Renal cortical epithelial cell (primary cell): ENCODE measurements at places on chromosomes 4 and X.

GRCh38 chr4:139454111-139455045 is at the start of gene RAB33B:
Gene RAB33B, plus strand, starts transcription at chr4:139454121. Its CDS starts 75 bp downstream, at chr4:139454196.
- DNase-seq = peak; percentile 70

GRCh38 chr4:148068065-148068911 is 336.4 kb downstream of the ARHGAP10 start:
- DNase-seq = no peak

DNA sequence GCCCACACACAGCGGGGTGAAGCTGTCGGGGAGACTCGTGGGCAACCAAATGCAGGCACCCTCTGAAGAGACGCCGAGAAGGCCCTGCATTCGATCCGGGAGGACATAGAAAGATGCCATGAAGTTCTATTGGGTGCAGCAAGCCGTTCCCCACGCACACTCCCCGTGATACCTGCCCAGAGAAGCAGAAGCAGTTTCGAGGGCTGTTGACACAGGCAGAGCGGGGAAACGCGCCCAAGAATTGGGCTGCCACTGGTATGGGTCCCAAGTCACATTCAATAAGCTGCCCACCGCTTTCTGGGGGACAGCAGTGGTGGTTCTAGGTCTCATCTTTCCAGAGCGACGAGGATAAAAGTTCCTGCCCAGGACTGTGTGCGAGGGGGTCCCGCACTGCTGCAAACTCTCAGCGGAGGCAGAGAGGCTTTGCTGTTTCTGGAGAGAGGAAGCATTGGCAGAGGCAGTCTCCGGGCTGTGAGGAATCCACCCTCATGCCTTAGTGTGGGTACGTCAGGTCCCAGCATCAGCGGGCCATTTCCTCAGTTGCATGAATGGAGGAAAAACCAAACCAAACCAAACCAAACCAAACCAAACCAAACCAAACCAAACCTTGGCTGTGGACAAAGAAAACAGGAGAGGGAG is 10.1 kb downstream of the PITX2 start:
- DNase-seq = no peak

DNA sequence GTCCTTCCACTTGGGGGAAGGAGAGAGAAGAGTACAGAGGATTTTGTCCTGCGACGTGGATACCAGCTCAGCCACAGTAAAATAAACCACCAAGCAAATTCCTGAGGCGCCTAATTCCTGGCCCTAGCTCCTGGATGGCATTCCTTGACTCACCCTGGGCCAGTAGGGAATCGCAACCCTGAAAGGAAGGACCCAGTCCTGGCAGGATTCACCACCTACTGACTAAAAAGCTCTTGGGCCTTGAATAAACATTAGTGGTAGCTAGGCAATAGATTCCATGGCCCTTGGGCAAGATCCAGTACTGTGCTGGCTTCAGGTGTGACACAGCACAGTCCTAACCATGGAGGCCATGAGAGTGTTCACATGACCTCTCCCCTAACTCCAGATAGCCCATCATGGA is 45.6 kb downstream of the GABRA3 start:
- no peak for DNase-seq

DNA sequence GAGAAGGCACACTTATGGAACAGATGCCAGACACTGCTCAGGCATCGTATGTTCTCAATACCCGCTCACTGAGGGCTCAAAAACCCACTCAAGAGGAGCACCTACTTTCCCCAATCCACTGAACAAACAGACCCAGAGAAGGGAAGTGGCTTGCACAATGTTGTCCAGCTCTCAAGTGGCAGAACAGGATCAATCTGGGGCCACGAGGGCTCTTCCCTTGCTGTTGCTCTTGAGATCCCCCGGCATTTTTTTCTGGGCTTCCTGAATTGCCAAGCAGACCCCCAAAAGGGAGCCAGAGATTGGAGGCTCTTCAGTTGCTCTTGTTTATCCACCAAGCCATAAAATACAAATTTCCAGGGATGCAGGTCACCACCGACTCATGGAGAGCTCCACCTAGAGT is 35.7 kb downstream of the IDS start:
- DNase-seq = no peak

GRCh38 chrX:71253253-71254091 is 468 bp downstream of the ZMYM3 start:
- no peak for DNase-seq

GRCh38 chrX:71989768-71990426 is 79.3 kb downstream of the NHSL2 start:
- peak; percentile 84 for DNase-seq

GRCh38 chr4:99893839-99894160 is 427 bp downstream of the LAMTOR3 start:
- no peak for DNase-seq

DNA sequence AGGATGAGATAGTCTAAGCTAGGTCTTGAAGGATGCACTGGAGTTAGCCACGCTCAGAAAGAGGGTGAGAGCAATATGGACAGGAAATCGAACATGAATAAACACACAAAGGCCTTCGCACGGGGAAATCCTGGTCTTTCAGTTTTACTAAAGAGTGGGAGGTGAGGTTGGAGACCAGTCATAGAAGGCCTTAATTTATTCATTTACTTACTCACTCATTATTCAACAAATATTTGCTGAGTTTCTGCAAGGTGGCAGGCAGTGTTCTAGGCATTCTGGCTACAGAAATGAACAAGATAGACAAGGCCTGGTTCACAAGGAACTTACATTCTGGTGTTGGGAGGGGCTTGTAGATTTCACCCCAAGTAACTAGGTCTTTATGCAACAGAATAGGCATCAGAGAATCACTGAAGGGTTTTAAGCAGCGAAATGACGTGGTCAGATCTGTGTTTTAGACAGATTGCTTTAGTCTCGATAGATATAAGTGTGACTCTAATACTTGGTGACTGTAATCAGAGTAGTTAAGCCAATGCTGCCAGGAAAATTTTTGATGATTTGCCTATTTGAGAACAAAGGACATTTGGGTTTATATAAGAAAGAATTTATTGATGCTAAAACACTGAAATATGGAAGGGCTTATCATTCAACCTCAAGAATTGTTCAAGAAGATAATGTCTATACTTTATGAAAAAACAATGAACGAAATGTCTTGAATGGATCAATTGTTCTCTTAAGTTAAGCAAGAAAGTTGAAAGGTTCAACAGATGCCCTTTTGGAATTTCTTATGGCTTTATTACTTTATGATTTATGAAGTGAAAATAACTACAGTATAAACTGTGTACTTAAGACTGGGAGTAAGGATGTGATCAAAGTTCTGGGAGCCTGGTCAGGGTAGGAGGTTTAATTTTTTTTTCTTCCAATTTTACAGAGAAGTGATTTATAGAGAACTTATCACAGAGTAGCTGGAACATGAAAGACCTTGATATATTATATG is 184.4 kb upstream of the CASK start:
- DNase-seq = no peak

- DNase-seq = peak; percentile 33
Measured at GRCh38 chrX:105190252-105190853, 30.1 kb downstream of the TEX13A start.

- DNase-seq = peak; percentile 15
Measured at GRCh38 chrX:102652031-102652688, 877 bp downstream of the GPRASP1 start.

- DNase-seq = no peak
Measured at GRCh38 chrX:20499763-20500162, 233.1 kb upstream of the RPS6KA3 start.

DNA sequence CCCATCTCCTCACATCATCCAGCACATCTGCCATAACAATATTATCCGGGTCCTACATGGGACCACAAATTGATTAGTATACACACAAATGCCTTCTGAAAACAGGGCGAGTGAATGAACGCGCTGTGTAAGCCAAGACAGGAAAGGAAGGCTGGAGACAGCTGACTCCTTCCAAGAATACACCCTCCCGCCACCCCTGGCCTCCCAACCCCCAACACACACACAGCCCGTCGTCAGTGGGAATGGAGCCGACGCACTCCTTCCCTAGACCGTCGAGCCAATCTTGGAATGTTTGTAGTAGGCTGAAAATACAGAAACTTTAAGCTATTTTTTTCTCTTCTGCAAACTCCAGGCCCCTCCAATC is 319 bp upstream of the MAGEH1 start:
- no peak for DNase-seq

DNA sequence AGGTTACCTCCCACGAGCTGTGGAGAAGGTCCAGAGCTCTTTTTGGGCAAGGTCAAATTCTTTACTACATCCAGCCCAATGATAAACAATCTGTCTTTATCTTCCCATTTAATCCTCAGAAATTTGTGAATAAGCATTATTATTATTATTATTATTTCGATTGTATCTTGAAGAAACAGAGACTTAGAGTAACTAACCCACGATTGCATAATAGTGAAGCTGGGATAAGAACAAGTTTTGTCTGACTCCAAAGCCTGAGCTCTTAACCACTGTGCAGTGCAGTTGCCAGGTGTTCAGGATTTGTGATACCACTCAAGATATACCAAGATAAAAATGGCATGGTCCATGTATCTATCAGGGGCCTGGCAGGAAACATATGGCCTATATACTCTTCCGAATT is 166.5 kb upstream of the LDB2 start:
- no peak for DNase-seq

GRCh38 chrX:19563746-19564145 is 48.4 kb upstream of the MAP3K15 start:
- no peak for DNase-seq

DNA sequence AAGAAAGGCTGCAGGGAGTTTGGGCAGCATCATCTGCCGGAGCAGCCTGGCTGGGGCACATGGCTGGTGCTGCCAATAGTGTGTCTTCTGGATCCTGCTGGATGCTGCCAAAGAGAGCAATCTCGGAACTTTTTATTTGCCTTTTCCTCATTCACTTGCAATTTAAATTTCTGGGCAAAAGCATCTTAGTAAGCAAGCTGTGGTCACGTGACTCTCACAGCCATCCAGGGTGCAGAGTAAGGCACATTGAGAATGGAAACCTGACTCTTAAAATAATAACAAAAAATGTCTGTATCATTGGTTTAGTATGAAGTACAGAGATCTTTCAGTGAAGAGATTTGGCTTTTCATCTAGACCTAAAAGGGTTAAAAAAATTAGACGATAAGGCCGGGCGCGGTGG is 910.3 kb downstream of the STIM2 start:
- DNase-seq = no peak

GRCh38 chr4:183304067-183304466 is 16.0 kb downstream of the CLDN22 start:
- no peak for DNase-seq

GRCh38 chr4:35649778-35650177 is 594.5 kb downstream of the ARAP2 start:
- DNase-seq = no peak

GRCh38 chr4:24588216-24588954 is 4.0 kb upstream of the DHX15 start:
- no peak for DNase-seq

DNA sequence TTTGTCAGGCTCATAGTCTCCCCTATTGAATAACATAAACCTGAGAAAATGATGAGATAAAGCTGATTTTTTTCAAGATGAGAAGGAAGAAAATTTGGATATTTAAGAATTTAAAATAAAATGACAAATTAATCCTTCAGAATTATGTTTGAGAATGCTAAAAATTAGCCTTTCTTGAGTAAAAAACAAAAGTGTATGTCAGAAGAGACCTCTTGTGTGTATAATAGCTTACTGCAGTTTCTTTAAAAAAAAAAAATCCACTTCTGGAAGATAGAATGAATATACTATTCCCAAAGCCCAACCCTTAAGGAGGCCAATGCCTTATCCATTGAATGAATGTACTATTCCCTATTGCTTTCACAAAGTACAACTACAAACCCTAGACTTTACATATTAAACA is 281.8 kb downstream of the RAPGEF2 start:
- no peak for DNase-seq

DNA sequence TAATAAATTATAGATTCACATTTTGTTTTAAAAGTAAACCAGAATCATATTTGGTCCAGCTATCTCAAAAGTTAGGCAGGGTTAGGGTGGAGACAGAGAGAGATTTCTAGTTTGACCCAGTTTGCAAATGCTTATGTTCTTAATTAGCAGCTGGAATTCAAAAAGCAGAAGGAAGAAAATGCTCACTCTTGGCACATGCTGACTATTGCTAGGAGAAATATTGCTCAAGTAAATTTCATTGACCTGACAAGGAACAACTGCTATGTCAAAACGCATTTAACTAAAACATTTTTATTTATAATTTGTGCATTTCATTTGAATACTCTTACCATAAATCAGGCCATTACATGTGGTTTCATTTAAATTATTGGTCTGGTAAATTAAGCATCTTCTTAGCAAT is 131.8 kb downstream of the GLRA3 start:
- peak; percentile 2 for DNase-seq

- peak; percentile 13 for DNase-seq
Measured at GRCh38 chr4:147407261-147408045, 73.4 kb upstream of the EDNRA start.

- DNase-seq = peak; percentile 64
Measured at GRCh38 chrX:9349572-9350494, 115.0 kb upstream of the TBL1X start.

DNA sequence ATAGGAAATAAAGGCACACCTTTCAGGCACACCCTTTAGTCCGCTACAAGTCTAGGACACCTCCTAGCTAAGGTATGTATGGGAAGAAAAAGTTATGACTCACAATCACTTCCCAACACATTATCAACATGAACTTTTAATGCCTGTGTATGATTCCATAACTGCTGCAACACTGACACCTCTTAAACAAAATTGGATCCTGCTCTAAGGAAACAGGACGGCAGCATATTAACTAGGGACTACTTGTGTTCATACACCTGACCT is 2.4 kb upstream of the PPP3CA start:
- no peak for DNase-seq

DNA sequence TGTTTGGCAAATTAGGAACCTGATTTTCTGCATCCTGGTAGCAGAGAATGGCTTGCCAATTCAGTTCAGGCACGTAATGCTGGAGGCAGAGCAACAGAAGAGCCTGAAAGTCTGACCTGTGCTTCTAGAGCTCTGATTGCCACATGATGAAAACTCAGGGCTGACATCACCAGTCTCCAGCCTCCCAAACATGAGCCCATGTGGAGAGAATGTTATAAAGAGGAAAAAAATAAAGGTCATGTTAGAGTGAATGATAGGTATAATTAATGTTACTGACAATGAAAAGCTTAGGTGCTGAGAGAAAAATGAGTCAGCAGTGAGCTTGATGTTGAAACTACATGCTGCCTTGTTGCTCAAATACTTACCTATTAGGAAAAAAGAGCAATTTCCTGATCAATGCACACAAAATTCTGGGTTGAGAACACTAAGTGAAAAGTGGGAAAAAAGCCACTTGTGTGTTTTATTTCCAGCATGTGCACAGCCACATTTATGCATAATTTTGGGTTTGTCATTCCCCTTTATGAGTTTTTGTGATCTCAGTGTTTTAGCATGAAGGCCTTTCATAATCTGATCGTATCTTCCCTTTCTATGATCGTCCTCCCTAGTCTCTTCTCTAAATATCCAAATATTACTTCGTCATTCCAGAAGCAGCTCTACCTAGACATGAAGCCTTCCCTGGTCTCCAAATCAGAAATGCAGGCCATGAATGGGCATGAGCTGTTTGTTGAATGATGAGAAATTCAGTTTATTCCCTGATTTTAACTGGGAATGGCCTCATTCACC is 113.3 kb upstream of the CPEB2 start:
- peak; percentile 96 for DNase-seq

DNA sequence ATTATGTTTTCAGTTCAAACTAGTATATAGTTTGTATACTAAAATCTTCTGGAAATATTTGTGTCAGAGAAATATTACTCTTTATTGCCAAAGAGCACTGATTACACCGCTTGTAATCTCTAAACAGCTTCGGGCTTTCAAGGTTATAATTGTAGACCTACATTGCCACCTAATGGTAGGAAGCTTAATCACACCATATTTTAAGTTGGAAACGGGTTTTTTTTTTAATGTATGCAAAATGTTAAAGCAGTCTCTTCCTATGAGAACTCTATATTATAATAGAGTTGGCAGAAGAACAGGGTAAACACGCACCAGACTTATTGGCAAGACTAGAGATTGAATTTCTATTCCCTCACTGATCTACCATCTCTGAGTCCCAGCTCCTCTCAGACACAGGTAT is 19.5 kb upstream of the NFXL1 start:
- DNase-seq = peak; percentile 52
